ENCODE measurements at places on chromosomes 13 and 19.

DNA sequence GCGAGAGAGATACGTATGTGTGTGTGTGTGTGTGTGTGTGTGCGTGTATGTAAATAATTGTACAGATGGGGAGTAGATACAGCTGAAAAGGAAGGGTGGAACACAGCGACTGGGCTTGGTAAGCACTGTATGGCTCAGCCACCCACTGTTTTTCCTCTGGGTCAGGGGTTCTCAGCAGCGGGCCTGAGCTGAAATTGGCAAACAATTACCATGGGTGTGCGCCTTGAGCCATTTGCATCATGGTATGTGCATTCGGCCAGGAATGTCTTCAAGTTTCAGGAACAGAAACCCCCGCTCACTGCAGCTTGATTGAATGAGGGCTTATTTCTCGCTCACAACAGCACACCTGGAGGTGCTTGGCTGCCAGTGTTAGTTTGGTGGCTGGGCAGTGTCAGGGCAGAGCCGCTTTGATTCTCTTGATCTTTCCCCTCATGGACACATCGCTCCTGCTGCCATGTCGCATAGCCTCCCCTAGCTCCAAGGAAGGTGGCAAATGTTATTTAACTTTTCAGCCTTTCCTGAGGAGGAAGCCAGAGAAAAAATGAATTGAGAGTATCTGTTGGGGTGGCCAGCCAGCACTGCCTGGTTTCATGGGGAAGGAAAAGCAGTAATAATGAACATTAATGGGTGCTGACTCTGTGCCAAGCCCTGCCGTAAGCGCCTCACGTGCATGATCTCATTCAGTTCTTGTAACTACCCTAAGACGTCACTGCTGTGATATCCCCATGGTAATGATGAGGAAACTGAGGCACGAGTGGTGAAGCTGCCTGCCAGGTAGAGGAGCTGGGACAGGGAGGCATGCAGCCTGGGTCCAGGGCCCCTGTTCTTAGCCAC lies 126.9 kb downstream of the SIPA1L3 start:
- DNase-seq, result no peak

GRCh38 chr13:113083402-113084061 lies 22.1 kb upstream of the F7 start:
- DNase-seq, result no peak

- no peak for DNase-seq
Measured at GRCh38 chr13:34521171-34521570, 420.9 kb upstream of the NBEA start.

DNA sequence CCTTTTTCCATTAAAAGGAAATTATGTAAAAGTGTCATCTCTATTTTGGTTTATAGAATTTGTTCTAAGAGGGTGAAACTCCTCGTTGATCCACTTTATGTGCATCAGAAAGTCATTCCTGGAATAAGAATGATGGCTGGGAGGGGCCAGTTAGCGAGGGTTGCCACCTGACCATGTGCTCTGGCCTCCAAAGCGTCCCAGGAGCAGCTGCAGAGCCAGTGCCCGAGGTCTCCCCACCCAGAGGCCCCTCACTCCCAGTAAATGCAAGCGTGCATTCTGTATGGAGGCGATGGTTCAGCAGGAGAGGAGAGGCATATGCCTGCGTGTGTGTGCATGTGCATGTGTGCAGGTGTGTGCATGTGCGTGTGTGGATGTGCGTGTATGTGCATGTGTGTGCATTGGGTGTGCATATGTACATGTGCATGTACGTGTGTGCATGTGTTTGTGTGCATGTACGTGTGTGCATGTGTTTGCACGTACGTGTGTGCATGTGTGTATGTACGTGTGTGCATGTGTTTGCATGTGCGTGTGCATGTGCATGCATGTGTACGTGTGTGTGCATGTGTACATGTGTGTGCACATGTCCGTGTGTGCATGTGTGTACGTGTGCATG lies 345.8 kb downstream of the TEX29 start:
- DNase-seq, result no peak

GRCh38 chr13:30726192-30726591 lies 9.2 kb upstream of the ALOX5AP start:
- no peak for DNase-seq

DNA sequence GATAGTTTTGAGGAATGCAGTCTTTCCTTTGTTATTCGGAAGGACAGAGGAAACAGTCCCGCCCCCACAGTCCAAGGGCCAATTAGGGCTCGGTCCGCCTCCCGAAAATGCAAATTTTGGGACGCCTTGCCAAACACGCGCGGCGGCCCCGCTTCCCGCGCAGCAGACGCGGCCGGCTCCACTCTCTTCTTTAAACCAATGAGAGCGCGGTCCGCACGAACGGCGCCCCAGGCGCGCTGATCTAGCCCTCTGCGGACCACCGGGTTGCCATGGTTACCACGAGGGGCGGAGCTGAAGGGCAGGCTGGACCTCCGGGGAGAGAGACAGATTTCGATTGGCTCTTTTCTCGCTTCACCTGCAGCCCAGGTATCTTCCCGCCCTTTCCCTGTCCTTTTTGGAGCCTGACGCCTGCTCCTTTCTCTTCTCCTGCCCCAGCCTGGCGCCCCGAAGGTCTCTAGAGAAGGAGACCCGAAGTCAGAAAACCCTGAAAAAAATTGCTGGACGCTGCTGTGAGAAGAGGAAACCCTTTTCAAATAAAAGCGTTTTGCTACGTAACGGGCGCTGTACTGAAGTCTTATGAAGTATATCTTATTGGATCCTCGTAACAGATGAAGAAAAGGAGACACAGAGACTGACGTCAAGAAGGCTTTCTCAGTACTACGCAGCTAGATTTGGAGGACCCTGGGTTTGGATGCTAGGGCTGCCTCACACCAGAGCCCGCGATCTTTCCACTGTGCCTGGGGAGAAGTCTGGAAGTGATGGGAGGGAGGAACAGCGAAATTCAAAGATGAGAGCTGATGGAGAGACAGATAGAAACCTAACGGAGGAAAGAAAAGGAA lies 2.0 kb downstream of the PTH2 start:
- DNase-seq, result peak; percentile 37

DNA sequence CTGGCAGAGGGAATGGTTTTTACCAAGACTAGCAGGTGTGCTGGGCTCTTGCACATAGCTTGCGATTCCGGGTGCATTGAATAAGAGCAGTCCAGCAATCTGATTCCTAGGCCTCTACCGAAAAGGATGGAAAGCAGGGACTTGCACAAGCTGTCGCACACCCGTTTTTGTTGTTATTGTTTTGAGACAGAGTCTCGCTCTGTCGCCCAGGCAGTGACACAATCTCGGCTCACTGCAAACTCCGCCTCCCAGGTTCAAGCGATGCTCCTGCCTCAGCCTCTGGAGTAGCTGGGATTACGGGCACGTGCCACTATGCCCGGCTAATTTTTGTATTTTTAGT lies 5.5 kb downstream of the EBI3 start:
- no peak for DNase-seq

DNA sequence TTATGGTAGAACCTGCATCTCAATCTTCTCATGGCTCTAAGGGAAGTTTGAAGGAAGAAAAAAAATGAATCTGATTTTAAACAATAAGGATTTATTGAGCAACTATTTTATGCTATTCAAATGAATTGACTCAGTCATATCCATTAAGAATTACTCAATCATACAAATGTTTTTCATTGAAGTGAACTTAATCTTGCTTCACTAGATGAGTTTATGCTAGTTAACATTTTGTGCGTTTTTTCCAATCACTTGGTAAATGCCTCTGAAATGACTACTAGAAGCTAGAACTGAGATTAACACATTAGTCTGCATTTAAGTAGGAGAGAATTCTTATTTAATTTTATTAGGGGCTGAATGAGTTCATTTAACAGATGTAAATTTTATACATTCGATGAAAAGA lies 25.2 kb downstream of the RXFP2 start:
- no peak for DNase-seq

GRCh38 chr13:30442926-30443325 lies 20.6 kb downstream of the UBE2L5 start:
- DNase-seq, result no peak

- no peak for DNase-seq
Measured at GRCh38 chr13:34458756-34459715, 483.0 kb upstream of the NBEA start.

GRCh38 chr19:10043286-10043927 lies 30.1 kb downstream of the RDH8 start:
- no peak for DNase-seq

GRCh38 chr13:29937841-29938240 lies 87.4 kb upstream of the UBL3 start:
- no peak for DNase-seq

All from stimulated activated CD8-positive, alpha-beta memory T cell treated with anti-CD3 and anti-CD28 coated beads, Interleukin-15, amount 100 ng/mL, for 48 hours (primary cell).